H9 (cell line): ENCODE measurements at places on chromosomes 3 and 15.

DNA sequence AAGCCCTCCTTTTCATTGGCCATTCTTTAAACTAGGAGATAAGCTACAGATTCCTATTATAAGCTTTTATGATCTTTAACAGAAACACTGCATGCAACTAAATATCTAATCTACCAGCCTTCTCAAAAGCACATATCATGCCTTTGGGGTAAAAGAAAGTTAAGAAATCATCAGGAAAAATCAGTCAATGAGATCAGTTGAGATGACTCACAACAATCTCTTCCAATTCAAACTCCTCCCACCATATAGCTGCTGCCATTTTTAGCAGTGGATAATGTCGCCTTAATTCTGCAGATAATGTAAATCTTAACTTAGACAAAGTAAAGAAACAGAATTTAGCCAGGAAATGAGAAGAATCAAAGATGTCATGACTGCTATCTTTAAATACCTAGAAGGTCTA lies 135.2 kb upstream of the BCL6 start:
- DNase-seq = no peak

GRCh38 chr15:71003319-71003718 lies 110.7 kb downstream of the LRRC49 start:
- DNase-seq = no peak

DNA sequence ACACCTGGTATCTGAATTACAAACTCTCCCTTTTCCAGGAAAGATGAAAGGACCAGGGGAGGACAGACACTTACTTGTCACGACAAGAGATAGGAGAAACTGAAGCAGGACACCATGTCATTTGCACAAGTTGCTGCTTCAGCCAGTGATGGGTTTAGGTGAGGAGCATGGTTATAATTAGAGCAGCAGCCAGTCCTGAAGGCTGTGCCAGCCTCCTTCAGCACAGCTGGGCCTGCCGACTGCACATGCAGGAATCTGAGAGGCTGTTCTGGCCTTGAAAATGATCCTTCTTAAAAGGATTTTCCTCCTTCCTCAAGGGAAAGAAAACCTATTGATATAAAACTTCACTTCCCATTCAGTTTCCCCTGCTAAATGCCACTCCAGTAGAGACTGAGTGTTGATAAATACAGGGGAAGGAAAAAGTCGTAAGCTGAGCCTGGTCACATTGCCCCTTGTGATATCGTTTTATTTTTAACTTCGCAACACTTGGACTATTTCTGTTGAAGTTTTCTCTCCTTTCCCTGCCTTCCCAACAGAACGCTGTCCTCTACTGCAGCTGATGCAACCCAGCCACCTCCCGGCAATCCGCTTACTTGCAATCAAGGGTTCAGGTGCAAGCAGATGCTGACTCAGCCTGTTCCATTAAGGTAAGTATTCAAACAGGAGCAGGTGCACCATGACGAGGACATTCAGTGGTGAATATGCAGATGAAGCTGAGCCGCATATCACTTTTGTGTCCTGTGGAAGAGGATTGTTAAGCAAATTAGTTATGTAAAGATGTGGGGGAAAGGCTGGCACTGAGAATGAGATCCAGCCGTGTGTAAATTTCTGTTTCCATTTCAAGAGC lies at the start of gene FBXO40:
Gene FBXO40, plus strand, starts transcription at position 524 of the 847 bp plus-strand sequence. CDS start 27,197 bp downstream, outside the sequence.
- peak; percentile 98 for DNase-seq

- no peak for DNase-seq
Measured at GRCh38 chr15:66614951-66615760, 49.4 kb upstream of the LCTL start.

- DNase-seq = no peak
Measured at GRCh38 chr15:67185621-67186225, 68.7 kb downstream of the AAGAB start.

DNA sequence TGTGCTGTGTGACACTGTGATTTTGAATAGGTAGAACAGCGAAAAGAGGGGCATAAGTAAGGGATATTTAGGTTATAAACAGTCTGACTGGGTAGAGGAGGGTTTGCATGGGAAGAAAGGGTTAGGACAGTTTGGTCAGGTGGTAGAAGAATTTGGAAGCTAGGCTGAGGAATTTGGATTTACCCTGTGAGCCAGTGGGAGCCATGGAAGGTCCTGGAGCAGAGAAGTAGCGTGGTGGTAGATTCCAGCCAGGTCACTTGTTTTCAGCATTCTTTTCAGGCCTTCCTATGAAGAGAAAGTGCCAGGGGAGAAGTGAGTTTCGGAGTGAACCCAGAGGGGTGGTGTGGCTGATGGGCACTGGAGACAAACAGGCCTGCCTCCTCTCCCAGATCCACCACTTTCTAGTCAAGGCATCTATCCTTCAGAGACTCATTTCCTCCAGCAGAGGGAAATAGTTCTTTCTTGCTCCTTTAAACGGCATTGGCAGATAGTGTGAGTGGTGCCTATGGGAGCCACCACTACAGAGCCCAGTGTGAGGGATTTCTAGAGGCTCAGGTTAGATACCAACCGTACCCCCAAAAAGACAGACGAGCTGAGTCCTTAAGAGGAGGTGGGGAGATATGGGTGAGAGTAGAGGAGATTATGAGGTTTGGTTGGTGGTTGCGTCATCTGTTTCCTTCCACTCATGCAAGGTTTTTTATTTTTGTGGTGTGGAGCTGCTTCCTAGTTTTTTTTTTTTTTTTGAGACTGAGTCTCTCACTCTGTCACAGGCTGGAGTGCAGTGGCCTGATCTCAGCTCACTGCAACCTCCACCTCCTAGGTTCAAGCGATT lies 21.2 kb downstream of the PXK start:
- DNase-seq = no peak

DNA sequence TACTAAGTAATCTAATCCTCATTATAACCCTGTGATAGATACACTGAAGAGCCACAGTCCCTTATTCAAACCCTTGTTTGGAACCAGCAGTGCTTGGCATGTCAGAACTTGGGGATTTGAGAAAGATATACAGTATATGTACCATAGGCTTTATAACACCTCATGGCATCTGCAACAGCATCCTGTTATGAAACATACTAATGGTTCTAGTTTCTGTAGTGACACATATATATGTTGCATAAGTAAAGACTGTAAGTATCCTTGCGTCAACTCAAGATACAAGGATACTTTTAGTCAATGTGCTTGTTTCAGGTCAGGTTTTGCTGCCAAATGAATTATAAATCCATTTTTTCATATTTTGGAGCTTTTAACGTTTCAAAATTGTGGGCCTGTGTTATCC lies 58.5 kb downstream of the CCNL1 start:
- no peak for DNase-seq

GRCh38 chr15:71547011-71547410 lies 263.3 kb upstream of the NR2E3 start:
- no peak for DNase-seq

- peak; percentile 31 for DNase-seq
Measured at GRCh38 chr3:146832857-146833458, 227.8 kb upstream of the PLSCR5 start.
